ENCODE measurements at places on chromosomes 16 and 17. TPM values are rescaled to one million over a fixed set of nuclear protein-coding genes. Genes with fewer than 3 reads are reported as not detected.

Gene CBX2
- total RNA-seq, result 1.3 TPM

Gene MYH11
- under 0.01 TPM for total RNA-seq

Gene ZNF594
- total RNA-seq, result 12.1 TPM

Gene CCL23
- total RNA-seq, result not detected

Gene CCDC47
- 87.7 TPM for total RNA-seq

Gene RAB40C
- 9.3 TPM for total RNA-seq

Gene DHRS7C
- not detected for total RNA-seq

Gene SPATA32
- under 0.01 TPM for total RNA-seq

Gene THRA
- 34.4 TPM for total RNA-seq

Gene ABCA8
- 123 TPM for total RNA-seq

Gene FBXW10
- total RNA-seq, result 0.28 TPM

Gene TMEM204
- 21.1 TPM for total RNA-seq

Gene SLFN13
- total RNA-seq, result 4.8 TPM

Gene SERPINF2
- total RNA-seq, result 0.19 TPM

Gene TBC1D3
- total RNA-seq, result not detected

Gene CASKIN1
- 0.19 TPM for total RNA-seq

Gene RPRML
- total RNA-seq, result not detected

Gene PRCD
- 1.9 TPM for total RNA-seq

Gene PPL
- total RNA-seq, result 1.5 TPM

Gene CMIP
- 3.5 TPM for total RNA-seq

Gene OR1A1
- total RNA-seq, result not detected

Gene GRB7
- total RNA-seq, result under 0.01 TPM

Gene CCL1
- not detected for total RNA-seq

Gene KRTAP9-4
- total RNA-seq, result not detected

Gene PRM1
- total RNA-seq, result not detected

Gene SSTR5
- total RNA-seq, result not detected

Gene TBKBP1
- 1.2 TPM for total RNA-seq

Gene MT1F
- 0.56 TPM for total RNA-seq

Gene CHST4
- total RNA-seq, result not detected

Gene KCNG4
- total RNA-seq, result not detected

Gene LYRM9
- total RNA-seq, result 17.5 TPM

Data from regular cardiac myocyte (primary cell).